ENCODE measurements at places on chromosomes 12 and 14.

DNA sequence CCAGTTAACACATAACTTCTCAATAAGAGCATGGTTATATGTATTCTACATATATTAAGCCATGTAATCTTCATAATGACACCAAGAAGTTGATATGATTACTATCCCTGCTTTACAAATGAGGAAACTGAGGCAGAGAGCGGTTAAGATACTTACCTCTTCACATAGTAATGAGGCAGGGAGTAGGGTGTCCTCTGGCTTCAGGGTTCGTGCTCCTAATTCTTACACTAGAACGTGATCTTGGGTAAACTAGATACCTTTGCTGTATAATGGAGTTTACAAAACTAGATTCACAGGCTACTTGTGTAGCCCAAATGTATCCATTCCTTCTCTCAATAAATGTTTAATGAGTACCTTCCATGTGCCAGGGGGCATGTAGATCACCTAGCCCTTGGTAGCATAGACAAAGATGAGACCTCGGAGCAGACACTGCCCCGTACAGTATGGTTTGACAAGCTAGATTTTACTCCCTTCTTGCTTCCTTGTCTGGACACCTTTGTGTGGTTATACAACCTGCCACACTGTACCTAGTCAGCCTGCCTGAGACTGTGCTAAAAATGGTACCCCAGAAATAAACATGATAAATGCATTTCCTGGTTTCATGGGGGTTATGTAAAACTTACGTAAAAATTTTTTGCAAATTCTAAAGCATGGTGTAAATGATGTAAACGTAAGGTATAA lies 991.8 kb downstream of the VRK1 start:
- DNase-seq: no peak

GRCh38 chr12:124796303-124796960 lies 67.2 kb downstream of the SCARB1 start:
- DNase-seq: no peak

GRCh38 chr14:104135904-104136471 lies 2.4 kb upstream of the KIF26A start:
- DNase-seq: no peak

DNA sequence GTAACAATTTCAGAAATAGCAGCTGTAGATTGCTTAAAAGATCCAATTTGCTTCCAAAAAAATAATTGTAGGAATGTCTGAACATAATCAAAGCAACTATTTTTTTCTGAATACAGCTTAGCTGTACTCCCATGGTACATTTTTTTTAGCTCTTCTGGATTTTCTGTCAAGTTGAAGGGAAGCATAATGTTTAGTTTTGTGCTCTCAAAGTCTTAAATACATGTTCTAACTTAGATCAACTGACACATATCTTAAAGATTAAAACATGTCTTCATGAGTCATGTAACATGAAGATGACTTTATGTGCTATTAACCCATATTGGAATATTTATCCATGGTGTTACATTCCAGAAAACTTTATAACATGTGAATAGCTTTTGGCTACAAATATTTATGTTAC lies 255.7 kb downstream of the BTG1 start:
- DNase-seq: no peak

DNA sequence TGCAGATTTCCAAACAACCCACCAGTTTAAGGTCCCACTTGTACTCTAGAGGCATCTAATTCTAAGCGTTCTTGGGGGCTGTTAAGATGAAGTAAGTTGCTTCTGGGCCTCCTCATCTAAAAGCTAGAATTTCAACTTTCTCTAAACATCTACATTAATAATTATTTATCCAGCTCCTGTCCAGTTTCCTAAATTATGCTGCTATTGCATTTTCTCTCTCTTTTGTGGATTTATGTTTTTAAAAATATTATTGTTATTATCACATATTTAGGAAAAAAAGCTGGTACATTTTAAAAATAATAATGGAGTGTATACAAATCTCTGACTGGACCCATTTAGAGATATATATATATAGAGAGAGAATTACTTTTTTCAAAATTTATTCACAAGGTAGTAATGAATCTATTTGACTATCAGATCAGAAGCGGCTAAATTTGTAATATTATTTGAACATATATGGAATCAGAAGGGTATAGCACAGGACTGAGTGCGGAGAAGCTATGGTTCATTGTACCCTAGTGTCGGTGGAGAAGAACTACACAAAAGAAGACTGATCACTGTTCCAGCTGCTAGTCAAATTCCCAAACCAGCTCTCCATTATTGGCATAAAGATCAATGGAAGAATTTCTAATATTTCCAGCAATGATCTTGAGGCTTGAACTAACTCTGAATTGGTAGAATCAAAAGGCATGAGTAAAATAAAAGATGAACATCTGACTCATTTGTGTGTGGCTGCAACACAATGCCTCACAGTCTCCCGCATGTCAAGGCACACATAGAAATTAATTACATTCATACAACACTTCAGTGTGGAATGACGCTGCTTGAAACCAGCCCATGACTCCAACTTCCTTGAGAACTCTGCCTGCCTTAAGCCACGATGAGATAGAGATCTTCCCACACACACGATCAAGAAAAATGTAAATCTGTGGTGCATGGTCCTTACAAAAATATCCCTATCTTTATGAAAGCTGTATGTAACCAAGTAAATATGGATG lies 433.4 kb upstream of the OR4E1 start:
- DNase-seq: no peak

DNA sequence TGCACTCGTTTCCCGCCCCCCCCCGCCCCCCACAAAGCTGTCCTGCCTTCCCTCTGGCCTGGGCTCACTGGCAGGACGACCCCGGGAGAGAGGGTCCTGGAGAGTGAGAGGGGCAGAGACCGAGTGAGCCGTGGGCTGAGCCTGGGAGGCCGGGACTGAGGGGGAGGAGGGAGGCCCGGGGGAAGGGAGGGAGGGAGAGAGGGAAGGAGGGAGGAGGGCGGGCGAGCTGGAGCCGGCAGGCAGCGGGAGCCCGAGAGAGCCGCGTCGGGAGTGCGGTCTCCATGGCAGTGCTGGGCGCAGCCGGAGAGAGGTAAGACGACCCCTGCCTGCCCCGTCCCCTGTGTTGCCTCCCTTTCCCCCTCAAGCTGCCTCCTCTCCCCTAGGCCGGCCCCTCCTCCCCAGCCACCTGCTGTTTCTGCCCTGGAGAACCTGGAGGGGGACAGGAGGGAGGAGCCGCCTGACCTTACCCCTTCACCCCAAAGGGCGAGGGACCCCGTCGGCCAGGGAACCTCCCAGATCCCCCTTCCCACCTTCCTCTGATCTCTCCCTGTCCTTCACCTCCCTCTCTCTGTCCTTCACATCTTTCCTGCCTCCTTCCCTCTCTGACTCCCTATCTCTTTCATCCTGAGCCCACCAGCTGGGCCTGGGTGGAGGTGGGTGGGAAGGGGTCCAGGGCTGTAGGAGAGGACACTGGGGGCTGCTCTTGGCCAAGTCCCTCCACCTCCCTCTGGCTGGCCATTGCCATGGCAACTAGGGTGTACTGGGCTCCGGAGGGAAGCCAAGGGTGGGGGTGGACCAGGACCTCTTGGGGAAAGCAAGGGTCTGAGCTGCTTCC lies at the start of gene GPR162:
GPR162 (plus strand) TSS at position 231 of the 835 bp plus-strand sequence. CDS start 2,078 bp downstream, outside the sequence.
- peak; percentile 31 for DNase-seq

- DNase-seq: no peak
These were observed 350.7 kb downstream of the C12orf50 start for GRCh38 chr12:87678453-87678852.

GRCh38 chr12:45681465-45681864 lies 48.0 kb upstream of the ARID2 start:
- DNase-seq: no peak

- DNase-seq: no peak
These were observed 33.6 kb downstream of the PAWR start for GRCh38 chr12:79657136-79657535.

DNA sequence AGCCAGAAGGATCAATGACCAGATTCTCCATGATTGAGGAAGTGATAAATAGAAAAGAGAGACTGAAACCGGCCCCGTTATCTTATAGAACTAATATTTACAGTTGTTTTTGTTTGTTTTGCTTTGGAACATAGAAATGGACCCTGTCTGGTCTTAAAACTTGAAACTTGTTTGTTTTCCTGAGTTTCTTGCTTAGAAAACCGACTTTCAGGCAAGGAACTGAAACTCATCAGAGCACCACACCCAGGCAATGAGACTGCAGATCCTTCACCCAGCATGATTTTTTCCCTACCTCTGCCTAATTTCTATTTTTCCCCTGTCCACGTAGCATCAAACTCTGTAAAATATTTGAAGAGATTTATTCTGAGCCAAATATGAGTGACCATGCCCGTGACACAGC lies 10.6 kb upstream of the CLEC12A start:
- DNase-seq: no peak
